Jurkat, Clone E6-1 (cell line): ENCODE measurements at places on chromosomes 1 and 21.

- no peak for DNase-seq
Observed at GRCh38 chr1:72140222-72140621, 142.1 kb downstream of the NEGR1 start.

GRCh38 chr1:162003061-162003829, 20.4 kb downstream of the OLFML2B start:
- DNase-seq: no peak

DNA sequence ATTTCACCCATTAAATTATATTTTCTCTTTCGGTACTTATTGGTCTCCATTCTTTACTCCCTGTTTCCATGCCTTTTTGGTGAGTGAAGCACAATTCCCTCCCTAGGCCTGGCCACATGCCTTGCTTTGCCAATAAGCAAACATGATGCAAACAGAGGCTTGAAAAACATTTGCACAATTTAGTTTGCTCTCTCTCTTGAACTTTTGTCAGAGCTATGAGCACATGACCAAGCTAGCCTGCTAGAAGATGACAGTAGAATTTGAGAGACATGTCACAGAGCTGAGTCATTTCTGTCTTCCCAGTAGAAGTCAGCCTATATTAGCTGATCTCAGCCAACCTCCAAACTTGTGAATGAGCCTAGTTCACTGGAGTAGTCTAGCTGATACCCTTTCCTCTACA, 24.6 kb downstream of the ANGPTL3 start:
- DNase-seq: no peak

GRCh38 chr21:44006656-44007055, 5.5 kb upstream of the TRAPPC10 start:
- DNase-seq: no peak
